ENCODE measurements at places on chromosomes 6 and 20.

GRCh38 chr20:6086868-6087267, 33.0 kb upstream of the LRRN4 start:
- DNase-seq = no peak

GRCh38 chr6:155351273-155352129, 37.2 kb upstream of the TFB1M start:
- no peak for DNase-seq

DNA sequence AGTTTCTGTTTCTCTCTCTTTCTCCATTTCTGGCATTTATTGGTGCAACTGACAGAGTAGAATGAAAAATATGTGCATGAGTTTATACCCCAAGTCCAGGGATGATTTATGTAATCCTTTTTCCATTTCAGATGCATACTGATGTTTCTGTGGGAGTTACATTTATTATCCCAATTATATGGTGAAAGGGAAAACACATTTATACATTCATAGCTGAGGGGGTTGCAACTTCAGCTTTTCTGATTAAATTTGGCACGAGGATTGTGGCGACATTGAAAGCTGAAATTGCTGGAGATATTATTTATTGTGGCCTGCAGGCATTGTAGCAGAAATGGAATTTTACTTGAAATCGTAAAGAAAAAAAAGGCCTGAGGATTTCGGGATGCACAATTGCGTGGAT, 31.5 kb upstream of the FNDC1 start:
- DNase-seq = no peak

DNA sequence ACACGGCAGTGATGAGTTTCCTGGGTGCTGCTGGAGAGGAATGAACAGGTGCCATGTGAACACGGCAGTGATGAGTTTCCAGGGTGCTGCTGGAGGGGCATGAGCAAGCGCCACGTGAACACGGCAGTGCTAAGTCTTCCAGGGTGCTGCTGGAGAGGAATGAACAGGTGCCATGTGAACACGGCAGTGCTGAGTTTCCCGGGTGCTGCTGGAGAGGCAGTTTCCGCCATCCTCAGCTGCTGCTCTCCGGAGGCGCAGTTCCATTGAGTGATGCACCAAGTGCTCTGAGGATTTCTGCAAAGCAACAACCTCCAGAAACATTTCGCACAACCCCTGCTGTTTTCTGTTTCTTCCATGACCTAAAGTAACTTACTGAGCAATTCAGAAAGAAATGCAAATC, 155.4 kb downstream of the SMOC2 start:
- DNase-seq = no peak

- no peak for DNase-seq
Measured at GRCh38 chr6:125764121-125764671, 14.8 kb downstream of the HEY2 start.

- no peak for DNase-seq
Measured at GRCh38 chr20:47531458-47531857, 29.8 kb downstream of the NCOA3 start.

DNA sequence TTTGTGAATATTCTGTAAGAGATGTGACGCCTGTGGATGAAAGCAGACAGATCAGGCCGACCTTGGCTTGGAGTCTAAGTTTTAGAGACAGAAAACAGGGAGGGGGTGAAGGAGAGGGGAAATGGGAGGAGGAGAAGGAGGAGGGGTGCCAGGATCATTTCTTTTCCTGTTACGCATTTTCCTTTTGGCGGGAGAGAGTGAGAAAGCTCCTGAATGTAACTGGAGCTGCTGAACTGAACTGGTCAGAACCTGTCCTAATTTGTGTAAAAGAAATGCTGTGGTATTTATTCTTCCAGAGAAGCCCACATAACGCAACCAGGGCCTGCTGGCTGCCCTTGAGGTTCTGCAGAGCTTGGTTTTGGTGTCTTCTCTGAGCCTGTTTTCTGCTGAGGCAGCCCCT, 41.9 kb downstream of the UTRN start:
- no peak for DNase-seq

DNA sequence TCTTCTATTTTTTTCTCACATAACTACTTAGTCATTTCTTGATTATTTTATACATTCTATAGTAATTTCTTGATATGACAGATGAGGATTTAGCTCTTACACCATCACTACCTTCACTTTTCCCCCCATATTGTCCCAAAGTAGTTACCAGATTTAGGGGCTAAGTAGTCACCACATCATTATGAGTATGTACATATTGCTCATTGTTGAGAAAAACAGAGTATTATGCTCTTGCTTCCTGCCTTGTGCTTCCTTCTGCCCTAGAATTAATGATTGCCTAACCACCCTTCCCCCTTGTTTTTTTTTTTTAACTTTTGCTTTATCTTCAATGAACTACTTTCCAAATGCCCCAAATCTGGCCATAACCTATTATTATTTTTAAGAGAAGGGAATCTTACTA, 6.8 kb upstream of the HLA-B start:
- no peak for DNase-seq

DNA sequence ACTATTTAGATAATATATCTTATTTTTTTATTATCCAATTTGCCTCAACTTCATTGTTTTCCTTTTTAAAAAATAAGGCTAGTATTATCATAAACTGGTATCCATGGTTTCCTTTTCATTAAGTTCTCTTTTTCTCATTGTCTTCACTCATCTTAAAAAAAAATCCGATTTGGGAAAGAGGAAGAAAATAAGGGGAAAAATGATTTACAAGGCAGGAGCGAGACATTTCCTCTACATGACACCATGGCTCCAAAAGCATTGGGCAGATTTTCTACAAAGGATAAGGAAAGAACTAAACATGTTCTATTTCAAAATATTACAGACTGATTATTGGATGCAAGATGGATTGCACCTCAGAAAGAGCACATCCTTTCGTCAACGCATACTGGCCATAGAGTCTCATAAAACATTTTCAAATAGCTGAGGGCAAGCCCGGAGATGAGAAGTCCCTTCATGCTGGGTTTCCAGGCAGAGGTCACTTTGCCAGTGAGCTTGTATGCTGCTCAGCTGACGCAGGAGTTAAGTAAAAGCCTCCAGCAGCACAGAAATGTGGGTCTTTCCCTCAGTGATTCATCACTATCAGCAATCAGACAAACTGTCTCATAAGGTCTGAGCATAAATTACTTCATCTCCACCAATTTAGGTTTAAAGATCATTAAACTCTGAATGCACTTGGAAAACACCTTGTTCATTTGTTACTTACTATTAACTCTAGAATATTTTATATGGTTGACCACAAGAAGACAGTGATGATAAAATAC, 129.0 kb upstream of the TNFAIP3 start:
- DNase-seq = no peak

- no peak for DNase-seq
Measured at GRCh38 chr6:56933650-56934049, 21.3 kb upstream of the BEND6 start.

DNA sequence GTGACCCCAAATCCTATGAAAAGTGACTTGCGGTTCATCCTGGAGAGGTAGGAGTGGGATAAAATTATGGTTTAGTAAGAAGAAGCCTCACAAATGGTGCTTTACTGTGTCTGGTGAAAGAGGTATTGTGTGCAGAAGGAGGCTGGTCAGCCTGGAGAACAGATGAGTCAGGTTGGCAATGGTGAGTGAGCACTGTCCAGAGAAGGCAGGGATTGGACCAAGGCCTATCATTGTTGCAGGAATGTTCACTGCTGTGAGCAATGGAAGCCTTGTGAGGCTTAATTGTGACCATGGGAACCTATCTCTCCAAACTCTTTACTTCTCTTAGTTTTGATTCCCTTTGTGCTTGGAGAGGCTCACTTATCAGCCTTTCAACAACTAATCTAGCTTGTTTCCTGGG, 89.0 kb upstream of the KCNK16 start:
- DNase-seq = no peak

- DNase-seq = no peak
Measured at GRCh38 chr6:145548933-145549648, 186.2 kb downstream of the EPM2A start.

GRCh38 chr6:147161974-147162495, 42.2 kb upstream of the STXBP5 start:
- no peak for DNase-seq

DNA sequence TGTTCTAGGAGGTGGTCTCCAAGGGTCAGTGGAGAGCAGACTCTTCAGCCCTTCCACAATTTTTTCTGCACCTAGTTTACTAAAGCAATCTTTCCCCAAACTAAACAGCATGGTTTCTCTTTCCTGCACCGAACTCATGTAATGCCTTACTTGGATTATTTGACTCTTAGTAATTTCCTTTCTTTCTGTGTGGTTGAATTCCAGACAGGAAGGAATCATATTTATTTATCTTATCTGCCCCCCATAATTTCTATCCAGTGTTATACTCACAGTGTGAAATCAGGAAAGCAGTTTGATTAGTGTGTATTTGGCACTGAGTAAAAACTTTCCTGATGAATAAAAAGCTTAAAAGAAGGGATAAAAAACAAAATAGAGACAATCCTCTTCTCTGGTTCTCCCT, 140.3 kb upstream of the STMND1 start:
- DNase-seq = no peak

GRCh38 chr6:80548532-80548931, 442.1 kb downstream of the BCKDHB start:
- DNase-seq = no peak

- no peak for DNase-seq
Measured at GRCh38 chr20:55538261-55538908, 466.9 kb downstream of the CBLN4 start.

DNA sequence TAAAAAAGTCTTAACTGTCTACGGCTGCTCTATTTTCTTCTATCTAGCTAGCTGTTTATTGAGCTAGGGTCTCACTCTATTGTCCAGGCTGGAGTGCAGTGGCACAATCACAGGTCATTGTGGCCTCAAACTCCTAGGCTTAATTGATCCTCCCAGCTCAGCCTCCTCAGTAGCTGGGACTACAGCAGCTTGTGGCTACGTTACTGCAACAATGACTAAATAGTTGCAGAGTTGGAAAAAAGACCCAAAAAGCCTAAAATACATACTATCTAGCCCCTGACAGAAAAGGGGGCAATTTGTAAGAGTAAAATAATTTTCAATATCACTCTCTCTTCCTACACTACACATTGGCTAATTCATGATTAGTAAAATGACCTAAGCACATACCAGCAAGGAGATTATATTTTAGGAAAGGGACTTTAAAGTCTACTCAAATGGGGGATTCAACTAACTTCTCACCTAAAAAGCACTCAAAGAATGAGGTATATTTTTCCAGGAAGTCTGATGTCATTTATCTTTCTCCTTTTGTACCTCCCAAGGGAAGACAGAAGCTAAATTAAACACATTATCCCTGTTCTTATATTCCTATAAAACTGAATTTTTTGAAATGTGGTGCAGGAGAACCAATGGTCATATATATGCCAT, 82.8 kb downstream of the ZMYND8 start:
- DNase-seq = no peak

DNA sequence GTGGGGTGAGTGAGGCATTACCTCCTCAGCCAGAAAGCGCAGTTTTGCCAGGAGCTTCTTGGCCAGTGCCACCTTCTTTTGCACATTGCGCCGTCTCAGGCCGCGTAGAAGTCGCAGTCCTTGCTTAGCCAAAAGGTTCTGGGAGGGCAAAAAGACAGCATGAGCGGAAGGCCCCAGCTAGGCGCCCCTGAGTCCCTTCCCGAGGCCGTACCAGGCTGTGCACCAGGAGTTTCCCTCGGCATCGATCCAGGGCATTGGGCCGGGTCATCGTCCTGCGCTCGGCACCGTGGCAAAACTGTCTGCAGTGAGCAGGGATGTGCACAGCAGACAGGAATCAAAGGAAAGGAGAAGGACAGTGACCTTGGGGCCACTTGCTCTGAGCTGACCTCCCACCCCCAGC, 20.2 kb upstream of the SPAG4 start:
- DNase-seq = no peak

DNA sequence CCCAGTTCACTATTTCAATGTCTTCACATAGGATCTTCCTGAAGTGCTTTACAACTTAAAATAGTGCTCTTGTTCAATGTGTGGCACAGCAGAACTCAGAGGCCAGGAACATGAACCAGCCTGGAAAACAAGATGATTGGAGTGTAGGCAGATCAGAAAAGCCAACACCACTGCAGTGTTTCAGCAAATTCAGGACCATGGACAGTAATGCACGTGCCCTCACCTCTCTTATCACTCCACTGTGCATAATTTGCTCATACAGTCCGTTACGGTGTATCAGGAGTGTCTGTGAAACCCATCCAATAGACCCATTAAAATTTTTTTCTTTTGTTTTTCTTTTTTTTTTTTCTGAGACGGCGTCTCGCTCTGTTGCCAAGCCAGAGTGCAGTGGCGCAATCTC, 27.6 kb upstream of the HACE1 start:
- no peak for DNase-seq

DNA sequence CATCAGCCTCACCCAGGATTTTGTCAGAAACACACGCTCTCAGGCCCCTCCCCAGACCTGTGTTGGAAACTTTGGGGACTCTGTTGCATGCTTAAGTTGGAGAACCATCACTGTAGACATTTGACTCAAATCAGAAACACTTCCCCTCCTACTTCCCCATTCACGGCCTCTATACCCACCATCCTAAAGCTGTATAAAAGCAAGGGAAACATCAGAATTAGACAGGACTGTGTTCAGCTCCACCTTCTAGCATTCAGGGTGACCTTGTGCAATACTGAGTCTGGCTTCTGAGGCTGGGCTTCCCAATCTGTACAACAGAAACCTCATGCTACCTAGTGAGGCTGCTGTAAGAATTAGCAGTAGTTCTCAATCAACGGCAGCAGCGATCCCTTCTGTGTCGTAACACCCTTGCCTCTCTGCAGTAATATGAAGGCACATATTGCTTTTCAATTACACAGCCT, 252.3 kb downstream of the LY86 start:
- no peak for DNase-seq

GRCh38 chr6:150430815-150431214, 62.0 kb downstream of the IYD start:
- DNase-seq = no peak

DNA sequence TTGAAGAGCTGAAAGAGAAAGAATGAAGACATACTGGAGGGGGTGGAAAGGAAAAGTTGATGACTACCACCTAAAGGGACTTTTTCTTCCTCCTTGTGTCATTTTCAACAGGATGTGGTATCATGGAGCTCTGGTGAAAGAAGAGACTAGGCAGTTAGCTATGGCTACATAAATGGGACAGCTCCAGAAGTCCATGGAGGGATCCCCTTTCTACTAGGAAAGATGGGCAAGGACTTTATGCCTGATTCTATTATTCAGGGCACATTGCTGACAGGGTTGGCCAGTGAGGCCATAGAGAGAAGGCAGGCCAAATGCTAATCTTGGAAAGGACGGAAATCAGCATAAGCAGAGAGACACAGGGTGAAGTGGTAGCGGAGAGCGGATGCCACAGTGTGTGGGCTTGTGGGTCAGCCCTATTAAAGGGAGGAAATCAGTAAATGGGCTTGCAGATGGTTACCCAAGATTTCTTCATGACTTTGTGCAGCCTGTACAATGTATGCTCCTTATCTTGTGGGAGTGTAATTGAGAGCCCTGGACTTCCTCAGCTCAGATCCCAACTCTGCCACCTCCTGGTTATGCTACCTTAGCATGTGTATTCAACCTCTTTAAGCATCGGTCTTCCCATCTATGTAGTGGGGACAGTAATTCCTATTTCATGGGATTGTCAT, 77.4 kb upstream of the TMEM170B start:
- DNase-seq = no peak

DNA sequence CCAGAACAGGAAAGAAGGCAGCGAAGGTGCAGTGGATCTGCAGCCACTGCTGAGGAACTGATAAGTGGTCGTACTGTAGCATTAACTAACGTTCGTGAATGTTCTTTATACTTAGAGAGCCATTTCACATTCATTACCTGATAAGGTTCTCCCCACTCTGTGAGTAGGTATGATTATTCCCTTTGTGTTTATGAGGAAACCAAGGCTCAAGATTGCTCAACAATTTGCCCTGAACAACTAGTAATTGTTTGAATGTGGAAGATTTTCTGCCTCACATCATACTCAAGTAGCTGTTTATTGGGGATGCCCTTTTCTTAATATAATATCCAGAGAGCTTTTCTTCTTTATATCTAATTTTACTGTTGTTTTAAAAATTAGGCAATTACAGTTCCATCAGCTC, 24.9 kb upstream of the ELOVL5 start:
- DNase-seq = no peak
